ENCODE measurements at places on chromosomes 1 and 21.

DNA sequence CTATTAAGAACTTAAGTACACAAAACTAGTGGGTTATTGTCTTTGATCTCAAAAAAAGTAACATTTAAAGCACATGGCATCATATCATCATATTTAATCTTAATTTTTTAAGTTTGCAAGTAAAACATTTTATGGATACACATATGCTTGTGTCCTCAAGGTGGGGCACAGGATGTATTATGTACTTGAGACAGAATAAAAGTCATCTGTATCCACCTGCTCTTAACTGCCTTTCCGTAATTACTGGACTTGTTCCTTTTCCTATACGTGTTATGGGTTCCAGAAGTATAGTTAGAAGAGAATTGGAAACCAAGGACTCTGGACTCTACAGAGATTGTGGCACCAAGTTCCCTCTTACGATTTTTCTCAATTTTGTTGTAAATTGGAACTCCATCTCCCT is 79.4 kb downstream of the FCRL5 start:
- no peak for DNase-seq

- DNase-seq: peak; percentile 38
These were observed 35.4 kb downstream of the PTPRU start for GRCh38 chr1:29271724-29272123.

- no peak for DNase-seq
These were observed 43.1 kb downstream of the CASZ1 start for GRCh38 chr1:10753299-10753698.

GRCh38 chr1:145837656-145838055 is 7.8 kb upstream of the NUDT17 start:
- DNase-seq: no peak

Measured in AG09309 (cell line).